Caki2 (cell line): ENCODE measurements at places on chromosomes 6 and 20. TPM values are rescaled to one million over a fixed set of nuclear protein-coding genes. Genes with fewer than 3 reads are reported as not detected.

- no peak for DNase-seq
Measured at GRCh38 chr6:157579467-157580031, 198.6 kb downstream of the ZDHHC14 start.

- no peak for DNase-seq
Measured at GRCh38 chr6:15329197-15329671, 83.4 kb downstream of the JARID2 start.

GRCh38 chr6:37985355-37985754 lies 165.8 kb downstream of the ZFAND3 start:
- no peak for DNase-seq

- DNase-seq, result peak; percentile 25
Measured at GRCh38 chr6:26743941-26744699, 84.6 kb upstream of the ZNF322 start.

DNA sequence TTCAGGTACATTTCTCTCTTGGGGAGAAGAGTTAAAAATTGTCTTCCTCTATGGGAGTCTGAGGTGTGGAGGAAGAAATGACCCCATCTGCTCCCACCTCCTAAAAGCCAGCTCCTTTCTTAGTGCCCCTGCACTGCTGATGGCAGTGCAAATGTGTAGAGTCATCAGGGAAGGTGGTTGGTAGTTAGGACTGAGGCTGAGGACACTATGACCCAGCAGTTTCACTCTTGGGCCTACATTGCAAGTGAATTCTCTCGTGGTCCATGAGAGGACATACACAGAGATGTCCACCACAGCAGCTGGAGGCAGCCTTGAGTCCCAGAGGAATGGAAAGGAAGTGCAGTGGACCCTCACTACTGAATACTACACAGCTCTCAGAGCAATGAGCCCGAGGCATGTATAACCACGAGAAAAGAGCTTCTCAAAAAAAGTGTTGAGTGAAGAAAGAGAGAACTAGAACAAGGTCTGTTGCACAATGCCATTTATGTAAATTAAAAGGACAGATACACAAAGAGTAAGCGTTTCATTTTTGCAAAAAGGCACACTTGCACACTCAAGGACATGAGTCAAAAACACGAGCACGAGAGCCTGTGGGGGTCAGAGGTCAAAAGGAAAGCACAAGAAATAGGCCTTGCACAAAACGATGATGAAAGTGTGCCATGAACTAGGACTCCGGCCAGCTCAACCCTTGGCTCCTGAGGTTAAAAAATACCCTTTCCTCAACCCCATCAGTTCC lies 308.2 kb upstream of the PRND start:
- no peak for DNase-seq

GRCh38 chr20:52859156-52859876 lies 112.8 kb upstream of the TSHZ2 start:
- DNase-seq, result peak; percentile 16

DNA sequence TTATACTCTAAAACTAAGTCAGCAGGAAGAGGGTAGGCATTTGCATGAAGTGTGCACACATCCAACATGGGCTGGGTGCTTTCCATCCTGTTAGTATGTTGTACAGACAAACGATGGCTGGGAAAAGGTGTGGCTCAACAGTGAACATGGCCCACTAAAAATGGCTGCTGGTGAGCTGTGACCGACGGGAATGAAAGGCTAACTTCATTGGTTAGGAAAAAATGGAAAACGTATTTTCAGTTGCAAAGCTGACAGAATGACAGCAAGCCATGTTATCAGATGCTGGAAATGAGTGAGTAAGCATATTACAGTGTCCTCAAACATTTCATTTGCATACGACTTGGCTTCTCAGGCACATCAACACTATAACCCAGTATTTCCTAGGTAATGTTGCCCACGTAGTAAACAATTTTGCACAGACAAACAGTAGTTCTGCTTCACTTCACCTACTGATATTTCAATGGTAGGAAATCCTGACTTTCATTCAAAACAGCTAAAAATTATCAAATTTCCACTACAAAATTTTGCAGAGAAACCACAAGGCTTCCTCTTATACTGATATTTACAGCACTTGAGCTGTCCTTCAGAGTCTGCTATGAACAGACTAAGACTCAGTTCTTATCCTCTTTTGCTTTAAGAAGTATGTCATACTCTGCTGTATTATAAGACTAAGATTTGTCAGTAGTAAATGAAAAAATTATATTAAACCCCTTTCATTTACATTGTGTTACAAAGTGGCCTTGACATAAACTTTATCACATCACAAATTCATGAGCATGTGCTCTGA lies 98.9 kb downstream of the IRF4 start:
- no peak for DNase-seq

GRCh38 chr20:61041481-61041880 lies 210.6 kb upstream of the CDH4 start:
- no peak for DNase-seq

DNA sequence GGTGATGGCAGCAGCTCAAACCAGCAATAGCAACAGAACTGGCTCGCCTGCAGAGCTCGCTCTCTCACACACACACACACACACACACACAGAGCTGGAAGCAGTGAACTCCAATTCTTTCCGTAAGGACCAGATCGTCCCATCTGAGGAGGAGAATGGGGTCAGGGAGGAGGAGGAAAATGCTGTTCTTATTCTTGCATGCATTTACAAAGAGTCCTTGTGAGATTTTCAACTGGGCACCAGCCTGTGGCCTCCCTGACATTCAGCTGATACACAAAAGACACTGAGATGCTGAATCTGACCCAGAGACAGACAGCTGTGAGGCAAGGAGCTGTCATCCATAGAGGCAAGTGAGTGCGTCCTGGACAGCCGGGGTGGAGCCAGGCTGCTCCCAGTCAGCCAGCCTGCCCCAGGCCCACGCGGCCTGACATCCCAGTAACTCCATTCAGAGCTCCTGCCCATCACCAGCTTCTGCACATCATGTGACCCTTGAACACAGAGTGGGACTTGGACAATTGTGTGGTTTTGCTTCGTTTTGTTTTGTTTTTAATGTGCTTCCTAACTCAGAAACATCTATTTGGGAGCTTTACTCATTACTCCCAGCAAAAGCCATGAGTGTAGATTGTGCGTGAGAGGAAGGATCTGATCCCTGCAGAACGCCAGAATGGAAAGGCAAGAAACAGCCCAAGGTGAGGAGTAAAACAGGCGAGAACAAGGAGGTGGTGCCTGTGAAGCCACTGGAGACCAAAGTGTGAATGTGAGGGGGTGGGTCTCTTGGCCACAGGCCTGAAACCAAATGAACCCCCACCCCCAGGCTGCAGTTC lies 2.1 kb downstream of the SERPINB9 start:
- DNase-seq, result no peak

DNA sequence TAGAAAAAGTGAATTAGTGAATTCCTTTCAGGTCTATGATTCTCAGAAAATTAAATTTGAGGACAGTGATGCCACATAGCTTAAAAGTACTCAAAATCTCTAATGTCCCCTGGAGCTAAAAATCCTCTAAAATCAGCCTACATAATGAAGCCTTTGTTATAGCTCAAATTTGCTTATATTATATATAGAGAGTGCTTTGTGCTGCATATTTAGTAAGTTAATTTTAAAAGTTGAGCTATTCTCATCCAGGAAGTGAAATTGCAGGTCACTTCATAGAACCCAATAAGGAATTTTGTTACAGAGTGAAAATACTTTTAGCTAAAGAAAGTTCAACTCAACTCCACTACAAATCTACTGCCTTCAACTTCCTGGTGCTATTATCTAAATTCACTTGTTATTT lies 507.5 kb upstream of the MAP3K7 start:
- DNase-seq, result no peak

- DNase-seq, result no peak
Measured at GRCh38 chr20:5316188-5317158, at the start of gene PROKR2. Gene PROKR2, minus strand, starts transcription at chr20:5316954. Its CDS starts 2,585 bp downstream, at chr20:5314369.

DNA sequence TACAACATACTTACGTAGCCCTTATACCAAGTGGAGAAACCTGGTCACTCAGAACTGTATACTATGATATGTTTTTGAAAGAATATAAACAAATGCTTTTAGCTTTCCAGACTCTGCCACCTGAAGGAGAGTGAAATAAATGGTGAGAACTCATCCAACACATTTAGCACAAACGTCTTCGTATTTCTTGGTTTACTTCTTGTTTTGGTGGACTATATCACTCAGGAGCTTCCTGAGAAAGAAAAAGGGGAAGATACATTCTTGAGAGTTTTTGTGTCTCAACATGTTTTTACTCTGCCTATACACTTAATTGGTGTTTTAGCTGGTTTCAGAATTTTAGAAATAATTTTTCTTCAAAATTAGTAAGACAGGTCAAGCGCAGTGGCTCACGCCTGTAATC lies 19.4 kb upstream of the CTAGE9 start:
- DNase-seq, result no peak

GRCh38 chr6:139275279-139276055 lies 16.3 kb downstream of the TXLNB start:
- no peak for DNase-seq

GRCh38 chr6:119361209-119361608 lies 11.6 kb upstream of the MAN1A1 start:
- DNase-seq, result no peak

DNA sequence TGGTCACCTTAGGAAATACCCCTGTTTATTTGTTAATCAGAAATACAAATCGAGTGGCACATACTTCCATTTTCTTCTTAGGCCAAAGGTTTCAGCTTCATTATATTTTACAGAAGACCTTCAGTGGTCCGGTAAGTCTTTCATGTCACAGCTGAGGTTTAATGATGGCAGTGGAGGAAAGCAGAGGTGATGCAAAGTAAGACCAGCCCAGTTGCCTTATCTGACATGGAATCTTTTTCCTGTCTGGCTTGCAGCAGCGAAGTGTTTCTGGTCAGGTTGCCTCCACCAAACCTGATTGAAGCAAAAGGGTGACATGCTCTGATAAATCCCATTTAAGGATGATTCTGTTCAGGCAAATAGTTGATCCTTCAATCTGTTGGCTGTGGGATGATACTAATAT lies 100.0 kb downstream of the PRDM1 start:
- DNase-seq, result no peak

DNA sequence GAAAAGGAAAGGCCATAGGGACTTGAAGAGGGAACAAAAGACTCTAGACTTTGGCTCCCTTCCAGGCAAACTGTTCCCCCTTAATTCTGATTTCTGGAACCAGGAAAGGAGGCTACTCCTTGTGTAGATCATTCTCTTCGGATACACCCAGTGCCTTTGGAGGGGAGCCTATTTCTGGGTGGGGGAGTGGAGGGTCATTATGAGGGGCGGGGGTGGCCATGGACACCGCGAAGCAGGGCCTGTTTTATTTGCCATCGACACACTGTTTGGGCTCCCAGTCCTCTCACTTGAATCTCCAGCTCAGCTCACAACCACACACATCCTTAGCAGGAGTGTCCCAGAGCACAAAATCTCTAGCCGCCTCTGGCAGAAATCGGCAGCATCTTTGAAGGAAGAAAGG lies 132.3 kb downstream of the PXDC1 start:
- DNase-seq, result no peak

GRCh38 chr20:51884561-51884960 lies 82.2 kb upstream of the SALL4 start:
- no peak for DNase-seq

DNA sequence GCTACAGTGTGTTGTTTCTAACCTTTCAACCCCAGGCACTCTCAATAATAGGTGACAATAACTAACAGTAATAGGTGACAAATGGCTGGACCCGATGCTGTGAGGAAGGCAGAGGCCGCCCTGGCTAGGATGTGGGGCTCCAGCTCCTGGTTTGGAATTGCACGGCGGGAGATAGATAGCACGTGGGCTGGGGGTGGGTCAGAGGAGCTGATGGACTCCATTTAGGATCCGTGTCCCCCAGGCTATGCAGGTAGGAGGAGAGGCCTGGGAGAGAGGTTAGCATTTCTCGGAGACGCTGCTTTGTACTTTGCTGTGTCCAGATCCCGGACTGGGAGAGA lies 61.4 kb downstream of the EZR start:
- DNase-seq, result no peak

GRCh38 chr20:24879875-24880274 lies 69.2 kb upstream of the CST7 start:
- DNase-seq, result no peak

- no peak for DNase-seq
Measured at GRCh38 chr6:25346064-25346463, 66.9 kb downstream of the CARMIL1 start.

DNA sequence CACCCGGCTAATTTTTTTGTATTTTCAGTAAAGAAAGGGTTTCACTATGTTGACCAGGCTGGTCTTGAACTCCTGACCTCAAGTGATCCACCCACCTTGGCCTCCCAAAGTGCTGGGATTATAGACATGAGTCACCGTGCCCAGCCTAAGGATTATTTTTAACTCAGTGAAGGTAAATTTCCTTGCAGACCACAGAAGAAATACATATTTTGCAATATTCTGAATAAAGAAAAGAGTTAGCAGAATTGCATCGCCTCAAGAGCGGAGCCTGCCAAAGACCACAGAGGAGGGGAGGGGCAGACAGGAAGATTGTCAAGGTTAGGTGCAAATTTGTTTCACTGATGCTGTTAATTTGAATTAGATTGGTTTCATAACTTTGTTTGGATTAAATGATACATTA lies 47.4 kb downstream of the SOD2 start:
- no peak for DNase-seq

- no peak for DNase-seq
Measured at GRCh38 chr6:93678841-93679454, 259.6 kb upstream of the EPHA7 start.

- no peak for DNase-seq
Measured at GRCh38 chr6:7939184-7939863, 28.7 kb upstream of the TXNDC5 start.

DNA sequence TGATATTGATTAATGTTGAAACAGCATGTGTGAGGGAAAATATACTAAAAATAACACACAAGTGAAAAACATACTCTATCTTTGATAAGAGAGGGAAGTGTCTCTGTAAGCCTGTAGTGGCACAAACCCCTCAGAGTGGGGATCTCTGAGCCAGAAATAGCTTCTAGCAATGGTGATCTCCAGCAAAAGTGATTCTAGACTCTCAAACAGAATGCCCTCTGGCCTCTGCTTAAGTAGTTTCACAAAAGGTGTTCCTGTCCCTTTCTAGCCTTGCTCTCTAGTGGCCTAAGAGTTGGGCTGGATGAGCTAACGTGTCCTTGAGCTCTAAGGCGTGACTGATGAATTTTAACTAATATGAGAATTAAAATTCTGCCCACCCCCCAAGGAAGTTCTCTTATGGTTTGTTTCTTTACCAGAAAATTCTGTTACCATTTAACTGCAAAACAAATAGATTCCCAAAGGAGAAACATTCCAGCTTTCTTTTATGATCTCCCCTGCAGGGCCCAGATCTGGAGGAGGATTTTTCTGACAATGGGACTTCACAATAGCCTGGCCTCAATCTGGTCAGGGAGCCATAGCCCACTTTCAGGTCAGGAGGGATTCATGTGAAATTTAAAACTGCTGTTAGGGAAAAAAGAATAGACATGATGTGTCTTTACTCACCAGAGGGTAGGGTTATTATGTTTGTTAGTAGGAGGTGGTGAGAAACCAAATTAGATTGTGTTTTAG lies 182.5 kb upstream of the LAMP5 start:
- no peak for DNase-seq

The TSBP1 gene
- not detected in 2 replicates for total RNA-seq

The DCBLD1 gene
- 10.4 and 19.9 TPM in 2 replicates for total RNA-seq

The KCNQ2 gene
- 10.0 TPM in 1 of 2 replicates, not detected in the other for total RNA-seq

The PSORS1C1 gene
- total RNA-seq, result 0.20 and 1.8 TPM in 2 replicates

The NOX3 gene
- not detected in 2 replicates for total RNA-seq

The TAAR8 gene
- not detected in 2 replicates for total RNA-seq

The BMP5 gene
- total RNA-seq, result not detected in 2 replicates

The F13A1 gene
- total RNA-seq, result not detected in 2 replicates

The SMOC2 gene
- 0.68 TPM in 1 of 2 replicates, not detected in the other for total RNA-seq

The SOX4 gene
- 77.4 and 81.8 TPM in 2 replicates for total RNA-seq

The FRK gene
- 5.0 and 5.1 TPM in 2 replicates for total RNA-seq

The ADNP gene
- 13.6 and 16.3 TPM in 2 replicates for total RNA-seq

The FERMT1 gene
- 7.7 and 25.2 TPM in 2 replicates for total RNA-seq

The NMBR gene
- total RNA-seq, result not detected in 2 replicates
